ENCODE measurements at places on chromosomes 4 and X. TPM values are rescaled to one million over a fixed set of nuclear protein-coding genes. Genes with fewer than 3 reads are reported as not detected.
A peak's percentile ranks its signal among the peaks of the same experiment; 100 is the strongest.

GRCh38 chr4:158610790-158611189 lies 60.9 kb downstream of the C4orf46 start:
- no peak for DNase-seq
- H3K36me3 ChIP-seq, result no peaks in the 10 kb centered on the region
- no peaks in the 10 kb centered on the region for H3K27me3 ChIP-seq
- no peak overlapping the region for H3K27ac ChIP-seq
- H3K4me1 ChIP-seq, result no peaks in the 10 kb centered on the region
- H3K4me3 ChIP-seq, result no peak overlapping the region

DNA sequence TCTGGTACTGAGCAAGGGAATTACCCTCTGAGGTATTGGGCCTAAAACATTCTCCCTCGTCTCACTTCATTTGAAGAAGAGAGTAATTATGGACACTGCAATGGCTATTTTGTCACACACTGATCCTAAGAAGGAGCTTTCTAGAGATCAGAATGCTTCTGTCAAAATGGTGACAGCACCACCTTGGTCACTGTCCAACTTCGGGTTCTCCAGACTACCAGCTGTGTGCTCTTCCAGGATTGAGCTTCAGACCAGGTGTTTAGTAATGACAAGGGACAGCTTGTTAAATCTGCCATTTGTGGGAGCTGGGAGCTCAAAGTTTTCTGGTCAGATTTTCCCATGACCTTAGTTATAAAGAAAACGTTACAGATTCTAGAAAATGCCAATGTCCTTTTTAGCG lies 105.4 kb downstream of the POLA1 start:
- no peaks in the 10 kb centered on the region for H3K4me1 ChIP-seq
- no peak overlapping the region for H3K4me3 ChIP-seq
- no peak overlapping the region for H3K27ac ChIP-seq

GRCh38 chr4:114598191-114599121 lies at the start of gene UGT8:
Gene UGT8 (plus strand): TSS chr4:114598807. CDS start chr4:114622881, 24,074 bp downstream.
- H3K4me3 ChIP-seq, result peak within 1 kb of the TSS; percentile 37
- peaks cover 7% of the 10 kb centered on the region for H3K4me1 ChIP-seq
- H3K36me3 ChIP-seq, result no peaks in the 10 kb centered on the region

DNA sequence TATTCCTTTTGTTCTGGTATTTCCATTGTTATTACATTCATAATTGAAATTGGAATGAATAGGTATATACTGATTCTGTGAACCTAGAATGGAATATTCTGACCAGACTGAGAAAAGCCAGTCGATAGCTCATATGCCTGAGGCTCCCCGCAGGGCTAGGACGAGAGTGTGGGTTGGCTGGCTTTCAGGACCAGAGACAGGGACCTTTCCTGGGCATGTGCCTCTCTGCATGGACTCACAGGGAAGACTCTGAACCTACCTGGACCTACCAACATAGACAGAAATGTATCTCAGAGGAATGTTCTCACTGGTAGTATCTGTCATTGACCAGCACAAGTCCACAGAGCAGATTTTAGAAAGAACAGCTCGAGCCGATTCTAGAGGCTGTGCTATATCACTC lies 214.6 kb downstream of the FRMPD4 start:
- H3K4me3 ChIP-seq, result no peak overlapping the region
- no peak for DNase-seq
- no peak overlapping the region for H3K27ac ChIP-seq
- H3K36me3 ChIP-seq, result no peaks in the 10 kb centered on the region
- H3K4me1 ChIP-seq, result no peaks in the 10 kb centered on the region
- H3K27me3 ChIP-seq, result no peaks in the 10 kb centered on the region

The SPARCL1 gene
- not detected for total RNA-seq

The TBC1D8B gene
- 0.40 TPM for total RNA-seq

DNA sequence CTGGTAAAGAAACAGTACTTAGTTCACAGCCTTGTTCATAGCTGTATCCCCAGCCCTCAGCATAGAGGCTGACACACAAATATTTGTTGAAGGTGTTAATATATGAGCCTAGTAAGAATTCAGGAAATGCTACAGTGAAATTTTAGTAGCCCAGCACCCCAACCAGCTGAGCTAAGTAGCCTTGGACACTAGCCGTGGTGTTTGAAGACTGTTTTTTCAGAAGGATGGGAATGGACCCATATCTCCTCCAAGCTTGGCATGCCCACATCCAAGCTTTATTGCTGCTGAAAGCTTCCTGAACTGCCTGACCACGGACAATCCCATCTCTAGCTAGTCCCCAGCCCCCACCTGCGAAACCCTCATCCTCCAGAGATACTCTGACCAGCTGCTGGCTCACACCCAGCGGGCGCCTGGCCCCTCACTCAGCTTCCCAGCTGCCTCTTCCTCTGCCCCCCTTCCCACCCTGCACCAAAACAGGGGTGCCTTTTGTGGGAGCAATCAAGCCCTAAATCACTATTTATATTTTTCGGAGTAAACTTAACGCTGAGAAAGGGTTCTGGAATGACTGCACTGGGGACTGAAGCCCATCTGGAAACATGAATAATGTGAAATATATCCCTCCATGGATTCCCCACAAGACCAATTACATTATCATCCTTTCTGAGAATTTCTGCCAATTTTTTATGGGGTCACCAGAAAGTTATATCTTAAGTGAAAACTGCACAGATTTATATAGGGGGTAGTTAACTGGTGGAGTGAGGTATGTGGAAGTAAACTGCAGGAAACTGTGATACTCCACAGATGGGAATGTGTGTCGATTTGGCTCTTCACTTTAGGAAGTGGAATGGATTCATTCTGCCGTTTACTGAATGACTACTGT lies 41.1 kb upstream of the CBR4 start:
- H3K27ac ChIP-seq, result no peak overlapping the region
- H3K36me3 ChIP-seq, result no peaks in the 10 kb centered on the region
- H3K4me3 ChIP-seq, result no peak overlapping the region
- DNase-seq, result no peak
- no peaks in the 10 kb centered on the region for H3K4me1 ChIP-seq
- H3K27me3 ChIP-seq, result no peaks in the 10 kb centered on the region

The FAM184B gene
- total RNA-seq, result not detected

DNA sequence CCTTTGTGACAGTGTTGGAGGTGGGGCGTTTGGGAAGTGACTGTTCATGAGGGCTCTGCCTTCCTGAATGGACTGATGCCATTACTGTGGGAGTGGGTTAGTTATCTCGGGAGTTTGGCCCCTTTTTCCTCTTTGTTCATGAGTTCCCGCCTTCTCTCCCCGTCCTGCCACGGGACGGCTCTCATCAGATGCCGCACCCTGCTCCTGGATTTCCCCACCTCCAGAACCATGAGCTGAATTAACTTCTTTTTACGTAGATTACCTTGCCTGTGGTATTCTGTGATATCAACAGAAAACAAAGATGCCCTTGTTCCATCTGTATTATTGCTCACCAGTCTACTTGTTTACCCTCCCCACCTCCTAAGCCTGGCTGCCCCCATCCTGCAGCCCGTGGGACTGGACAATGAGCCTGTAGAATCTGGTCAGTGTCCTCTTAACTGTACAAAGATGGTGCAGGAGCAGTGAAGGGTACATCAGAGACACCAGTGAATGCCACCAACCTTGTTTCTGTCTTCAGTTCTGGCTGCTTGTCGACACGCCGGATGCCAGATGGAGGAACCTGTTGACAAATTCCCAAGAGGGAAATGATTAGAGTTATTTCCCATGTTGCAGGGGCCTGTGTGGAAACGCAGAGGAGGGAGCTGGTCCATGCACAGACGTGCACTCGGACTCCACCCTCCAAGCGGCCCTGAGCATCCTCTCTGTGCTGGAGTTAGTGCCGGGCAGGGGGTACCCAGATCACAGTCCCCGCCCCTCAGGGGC lies 104.7 kb downstream of the ABLIM2 start:
- DNase-seq, result no peak
- no peak overlapping the region for H3K27ac ChIP-seq
- no peaks in the 10 kb centered on the region for H3K36me3 ChIP-seq
- no peaks in the 10 kb centered on the region for H3K4me1 ChIP-seq

DNA sequence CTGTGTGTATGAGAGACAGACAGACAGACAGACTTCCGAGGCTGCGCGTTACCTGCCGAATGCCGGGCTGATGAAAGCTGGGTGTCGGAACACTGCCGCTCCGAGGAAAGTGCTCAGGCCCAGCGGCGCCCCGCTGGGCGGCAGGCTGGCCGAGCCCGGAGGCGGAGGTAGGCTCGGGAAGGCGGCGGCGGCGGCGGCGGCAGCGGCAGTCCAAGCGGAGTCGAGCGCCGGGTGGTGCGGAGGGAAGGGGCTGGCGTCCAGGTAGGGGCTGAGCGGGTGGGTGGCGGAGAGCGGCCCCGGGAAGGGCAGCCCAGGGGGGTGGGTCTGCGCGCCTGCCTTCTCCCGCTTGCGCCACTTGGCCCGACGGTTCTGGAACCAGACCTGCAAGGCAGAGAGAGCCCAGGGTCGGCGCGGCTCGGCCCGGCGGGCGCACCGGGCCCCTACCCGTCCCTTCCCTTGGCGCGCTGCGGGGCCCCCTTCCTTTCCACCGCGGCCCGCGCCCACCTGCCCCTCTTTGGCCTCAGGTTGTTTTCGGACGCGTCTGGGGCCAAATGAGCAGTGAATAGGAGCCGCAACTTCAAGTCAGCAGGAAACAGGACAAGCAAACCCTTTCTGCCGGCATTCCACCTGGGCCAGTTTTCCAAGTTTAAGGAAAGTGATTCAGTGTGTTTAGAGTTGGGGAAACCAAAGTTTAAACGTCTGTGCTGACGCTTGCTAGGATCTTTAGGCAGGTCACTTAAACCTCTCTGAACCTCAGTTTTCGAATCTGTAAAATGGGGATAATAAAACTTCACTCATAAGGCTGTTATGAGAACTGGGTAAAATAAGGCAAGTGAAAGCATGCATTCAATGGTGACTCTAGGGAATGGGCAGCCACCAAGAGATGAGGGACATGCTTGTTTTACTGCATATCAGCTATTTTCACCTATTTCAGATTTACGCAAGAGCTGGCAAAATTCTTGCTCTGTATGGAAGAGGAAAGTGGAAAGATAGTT lies 8.4 kb downstream of the ARX start:
- no peak for DNase-seq
- H3K4me1 ChIP-seq, result peaks cover 18% of the 10 kb centered on the region
- no peak overlapping the region for H3K4me3 ChIP-seq

GRCh38 chr4:114807357-114807756 lies 208.8 kb downstream of the UGT8 start:
- H3K36me3 ChIP-seq, result no peaks in the 10 kb centered on the region
- no peak for DNase-seq
- H3K4me3 ChIP-seq, result no peak overlapping the region
- H3K4me1 ChIP-seq, result peaks cover 2% of the 10 kb centered on the region

DNA sequence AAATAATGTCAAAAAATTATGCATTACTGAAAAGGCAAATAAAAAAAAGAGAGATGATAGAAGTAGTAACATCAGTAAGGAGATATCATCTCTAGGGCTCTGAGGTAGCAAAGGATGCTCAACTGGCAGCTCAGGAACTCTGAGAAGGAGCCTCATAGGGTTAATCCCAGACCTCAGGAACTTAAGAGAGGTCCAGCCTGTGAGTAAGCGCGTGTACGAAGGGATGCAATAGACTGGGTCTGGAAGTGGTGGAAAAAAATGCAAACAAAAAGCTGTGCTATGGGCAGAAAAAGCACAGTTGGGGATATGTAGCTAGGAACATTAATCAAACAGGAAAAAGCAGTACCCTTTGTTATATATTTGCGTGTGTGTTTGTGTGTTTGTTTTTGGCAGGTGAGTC lies 282.0 kb downstream of the GALNTL6 start:
- DNase-seq, result no peak
- H3K36me3 ChIP-seq, result no peaks in the 10 kb centered on the region
- H3K4me3 ChIP-seq, result no peak overlapping the region
- H3K27me3 ChIP-seq, result no peaks in the 10 kb centered on the region

DNA sequence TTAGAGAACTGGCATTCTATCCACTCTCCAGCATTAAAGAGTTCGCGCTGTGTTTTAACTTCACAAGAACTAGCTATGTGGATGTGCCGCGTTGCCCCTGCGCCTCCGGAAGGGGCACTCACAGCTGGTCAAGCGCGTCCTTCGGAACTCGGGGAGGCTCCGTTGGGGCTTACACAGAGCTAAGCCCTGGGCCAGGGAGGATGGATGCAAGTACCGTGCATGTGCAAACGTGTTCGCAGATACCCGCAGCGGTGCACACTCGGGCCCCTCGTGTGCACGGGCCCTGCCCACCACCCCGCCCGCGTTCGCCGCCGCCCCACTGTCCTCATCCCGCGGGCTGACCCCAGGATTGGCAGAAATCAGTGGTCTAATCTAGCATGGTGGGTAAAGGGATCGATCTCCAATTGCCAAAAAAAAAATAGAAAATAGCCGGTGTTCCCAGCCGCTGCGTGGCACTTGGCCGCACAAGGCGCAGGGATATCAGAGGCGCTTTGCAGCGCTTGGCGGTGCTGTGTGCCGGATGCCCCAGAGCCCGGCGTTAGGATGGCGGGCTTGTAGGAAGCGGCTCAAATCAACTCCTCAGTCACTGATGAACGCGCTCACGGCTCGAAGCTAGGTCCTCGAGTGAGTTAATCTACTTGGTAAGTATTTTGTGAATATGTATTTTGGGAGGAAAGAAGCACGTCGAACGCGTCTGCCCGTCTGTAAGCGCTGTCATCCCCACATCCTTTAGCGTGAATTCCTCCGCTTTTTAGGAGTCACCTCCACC lies 989 bp upstream of the PCDH10 start:
- H3K4me1 ChIP-seq, result peaks cover 21% of the 10 kb centered on the region
- DNase-seq, result no peak
- H3K27ac ChIP-seq, result peak overlapping the region; percentile 58
- peaks cover 13% of the 10 kb centered on the region for H3K36me3 ChIP-seq
- peak overlapping the region; percentile 47 for H3K4me3 ChIP-seq
- peaks cover 66% of the 10 kb centered on the region for H3K27me3 ChIP-seq

GRCh38 chr4:36351082-36351666 lies 69.8 kb downstream of the DTHD1 start:
- H3K27me3 ChIP-seq, result peaks cover 3% of the 10 kb centered on the region
- DNase-seq, result peak; percentile 85
- H3K4me1 ChIP-seq, result peaks cover 24% of the 10 kb centered on the region
- no peak overlapping the region for H3K27ac ChIP-seq
- H3K36me3 ChIP-seq, result no peaks in the 10 kb centered on the region
- no peak overlapping the region for H3K4me3 ChIP-seq

Data from activated CD8-positive, alpha-beta T cell treated with anti-CD3 and anti-CD28 coated beads, Interleukin-2, amount 10 ng/mL, durations not matched to agents 7 days and 5 days (primary cell).